ENCODE measurements at places on chromosomes 6 and 20. TPM values are rescaled to one million over a fixed set of nuclear protein-coding genes. Genes with fewer than 3 reads are reported as not detected.

DNA sequence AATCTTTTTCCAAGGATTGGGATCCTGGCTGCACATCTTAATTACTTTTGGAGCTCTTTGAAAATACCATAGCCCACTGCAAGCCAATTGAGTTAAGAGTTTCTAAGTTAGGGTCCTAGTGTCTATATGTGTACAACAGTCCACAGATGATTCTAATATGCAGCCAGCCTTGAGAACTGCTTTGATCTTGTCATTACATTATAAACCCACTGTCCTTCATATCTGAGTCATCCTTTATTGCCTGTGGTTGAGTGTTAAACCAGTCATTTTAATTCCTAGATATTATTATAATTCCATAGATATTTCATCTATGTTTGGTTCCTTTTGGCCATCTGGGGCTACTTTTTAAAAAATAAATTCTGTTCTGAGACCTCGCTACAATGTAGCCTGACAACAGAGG lies 24.1 kb downstream of the MCM8 start:
- DNase-seq = no peak

- DNase-seq = no peak
Measured at GRCh38 chr6:89555806-89556205, 82.7 kb downstream of the LYRM2 start.

DNA sequence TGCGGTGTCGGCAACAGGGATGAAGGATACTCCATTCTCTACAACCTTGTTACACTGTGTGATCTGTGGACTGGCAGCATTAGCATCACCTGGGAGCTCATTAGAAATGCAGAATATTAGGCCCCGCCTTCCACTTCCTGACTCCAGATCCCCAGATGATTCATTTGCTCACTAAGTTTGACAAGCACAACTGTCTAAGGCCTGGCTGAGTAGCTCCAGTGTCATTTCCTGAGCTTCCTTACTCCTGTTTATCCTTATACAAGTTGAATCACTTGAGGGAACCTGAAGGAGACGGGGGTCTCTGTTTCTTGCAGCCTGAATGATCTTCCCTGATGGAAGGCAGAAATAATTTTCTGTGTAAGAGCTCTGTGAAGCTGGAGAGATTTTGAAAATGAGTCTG lies 32.7 kb upstream of the PROKR2 start:
- peak; percentile 39 for DNase-seq

ZBTB46 gene
- total RNA-seq = 11.3 TPM

PHF20 gene
- total RNA-seq = 45.9 TPM
